Stimulated activated CD8-positive, alpha-beta memory T cell treated with anti-CD3 and anti-CD28 coated beads, Interleukin-15, amount 100 ng/mL, for 24 hours (primary cell): ENCODE measurements at places on chromosomes 2 and 18.

DNA sequence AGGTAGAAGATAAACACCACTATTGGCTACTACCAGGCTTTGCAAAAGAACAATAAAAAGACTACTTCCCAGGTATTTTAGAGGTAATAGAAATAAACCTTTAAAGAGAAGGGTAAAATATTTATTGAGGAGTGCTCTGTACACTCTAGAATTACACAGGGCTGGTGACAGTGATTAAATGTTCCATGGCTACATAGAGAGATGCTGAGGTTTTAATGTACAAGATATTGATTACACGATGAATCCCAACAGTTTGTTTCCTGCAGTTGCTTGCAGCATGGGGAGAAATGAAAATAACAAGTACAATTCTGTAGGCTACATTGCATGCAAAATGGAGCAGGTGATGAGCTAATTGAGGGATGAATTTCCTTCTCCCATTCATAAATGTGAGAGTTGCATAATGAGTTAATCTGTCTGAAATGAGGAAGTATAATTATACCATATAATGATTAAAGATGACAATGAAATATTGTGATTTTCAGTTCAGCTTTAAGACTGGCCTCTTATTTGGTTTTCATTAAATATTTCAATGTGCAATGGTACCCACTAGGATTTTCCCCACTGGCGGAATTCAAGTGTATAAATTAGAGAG, 266.1 kb downstream of the SOCS6 start:
- no peak for DNase-seq

GRCh38 chr2:15991231-15991630, 50.9 kb downstream of the MYCN start:
- DNase-seq: no peak

GRCh38 chr2:842151-842803, 108.4 kb upstream of the SNTG2 start:
- no peak for DNase-seq

DNA sequence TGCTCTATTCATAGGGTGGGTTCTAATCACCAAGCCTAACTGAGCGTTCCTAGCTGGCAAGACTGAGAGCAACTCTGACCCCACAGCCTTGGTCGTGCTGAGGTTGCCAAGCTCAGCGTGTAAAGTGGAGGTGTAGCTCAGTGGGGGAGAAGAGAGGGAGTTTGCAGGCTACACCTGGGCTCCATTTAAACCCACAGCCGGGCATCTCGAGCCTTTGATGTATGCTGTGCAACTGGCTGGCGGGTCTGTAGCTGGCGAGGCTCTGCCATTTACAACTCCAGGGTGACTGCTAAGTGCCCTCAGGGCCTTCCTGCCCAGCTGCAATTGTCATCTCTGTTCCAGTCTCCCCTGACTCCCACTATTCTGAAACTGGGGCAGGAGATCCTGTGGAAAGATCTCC, 20.0 kb upstream of the CHRNA1 start:
- DNase-seq: no peak

- DNase-seq: no peak
Observed at GRCh38 chr2:204360218-204361007, 184.9 kb upstream of the PARD3B start.
